Astrocyte of the cerebellum (primary cell): ENCODE measurements at places on chromosomes 12 and 14.

DNA sequence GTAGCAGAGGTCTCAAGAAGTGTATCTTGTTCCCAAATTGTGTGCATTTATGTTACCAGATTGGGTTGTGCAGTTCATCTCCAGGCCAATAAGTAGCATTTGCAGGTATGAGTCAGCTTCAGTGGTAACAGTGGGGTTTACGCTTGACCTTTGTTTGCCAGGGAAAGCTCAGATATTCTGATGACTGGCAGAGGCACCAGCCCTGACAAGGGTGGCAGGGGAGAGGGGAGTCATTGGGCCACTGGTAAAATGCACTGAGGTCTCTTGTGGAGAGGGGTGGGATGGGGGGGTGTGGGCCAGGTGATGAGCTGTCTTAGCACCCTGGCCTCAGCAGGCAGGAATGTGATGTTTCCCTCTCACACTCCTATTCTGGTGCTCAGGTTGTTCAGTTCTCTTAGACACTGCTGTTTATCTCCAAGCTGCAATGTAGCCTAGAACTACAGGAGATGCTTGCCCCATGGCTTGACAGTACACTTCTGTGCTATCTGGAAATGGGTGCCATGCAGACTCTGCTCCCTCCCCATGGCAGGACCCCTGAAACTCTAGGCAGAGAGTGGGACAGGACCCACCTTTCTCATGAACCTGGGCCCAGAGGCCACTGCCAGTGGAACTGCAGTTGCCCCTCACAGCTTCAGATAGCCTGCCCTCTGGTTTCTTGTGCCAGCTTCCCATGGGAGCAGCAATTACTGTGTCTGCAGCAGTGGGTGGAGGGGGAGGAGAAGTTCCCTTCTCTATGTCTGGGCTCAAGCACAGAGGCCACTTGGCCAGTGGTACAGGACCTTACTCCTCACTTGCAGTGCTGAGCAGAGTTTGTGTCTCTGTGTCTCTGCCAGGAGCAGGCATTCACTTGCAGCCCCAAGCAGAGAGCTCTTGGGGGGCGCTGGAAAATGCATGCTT is 31.9 kb downstream of the USP15 start:
- DNase-seq: no peak

- no peak for DNase-seq
These were observed 184.7 kb downstream of the TMX1 start for GRCh38 chr14:51424561-51425251.

DNA sequence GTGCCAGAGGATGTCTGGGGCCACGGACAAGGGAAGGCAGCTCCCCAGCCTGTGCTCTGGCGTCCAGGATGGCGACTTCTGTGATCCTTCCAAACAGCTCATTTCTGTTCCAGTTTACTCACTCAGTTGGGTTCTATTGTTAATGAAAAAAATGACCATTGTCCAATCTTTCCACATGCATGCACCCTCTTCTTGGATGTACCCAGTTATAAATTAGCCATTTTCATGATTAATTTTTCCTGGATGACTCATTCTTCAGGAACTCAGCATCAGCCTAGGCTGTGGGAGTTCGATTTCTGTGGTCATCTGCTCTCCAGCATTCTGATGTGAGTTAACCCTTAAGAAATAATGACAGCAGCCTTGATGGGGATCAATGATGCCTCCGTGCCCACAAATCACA is 926.8 kb downstream of the BCL11B start:
- DNase-seq: peak; percentile 69

- peak; percentile 73 for DNase-seq
These were observed 74.8 kb upstream of the CHST11 start for GRCh38 chr12:104381731-104382480.

DNA sequence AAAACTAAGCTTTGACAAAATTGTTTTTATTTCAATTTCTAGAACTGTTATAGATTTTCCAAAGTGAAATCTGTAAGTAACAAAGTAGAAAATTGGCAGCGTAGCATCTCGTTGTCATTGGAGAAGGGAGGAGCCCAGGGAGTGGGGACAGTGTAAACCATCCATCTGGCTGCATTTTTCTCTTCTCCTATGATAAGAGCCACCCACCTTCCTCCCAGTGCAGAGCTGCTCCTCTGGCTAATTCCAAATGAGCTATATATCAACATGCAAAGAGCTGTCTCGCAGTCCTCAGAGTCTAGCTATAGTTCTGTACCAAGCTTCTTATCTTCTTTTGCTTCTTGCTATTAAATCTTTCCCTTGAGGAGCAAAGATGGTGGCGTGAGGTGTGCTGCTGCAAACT is 56.6 kb downstream of the SCN8A start:
- no peak for DNase-seq

GRCh38 chr12:5272018-5272785 is 159.7 kb upstream of the NTF3 start:
- peak; percentile 79 for DNase-seq

- DNase-seq: no peak
These were observed 510 bp downstream of the EIF2S1 start for GRCh38 chr14:67360470-67361206.

GRCh38 chr12:46354111-46354801 is 18.3 kb downstream of the SLC38A2 start:
- no peak for DNase-seq

- no peak for DNase-seq
These were observed 5.0 kb downstream of the DENND5B start for GRCh38 chr12:31585895-31586294.

DNA sequence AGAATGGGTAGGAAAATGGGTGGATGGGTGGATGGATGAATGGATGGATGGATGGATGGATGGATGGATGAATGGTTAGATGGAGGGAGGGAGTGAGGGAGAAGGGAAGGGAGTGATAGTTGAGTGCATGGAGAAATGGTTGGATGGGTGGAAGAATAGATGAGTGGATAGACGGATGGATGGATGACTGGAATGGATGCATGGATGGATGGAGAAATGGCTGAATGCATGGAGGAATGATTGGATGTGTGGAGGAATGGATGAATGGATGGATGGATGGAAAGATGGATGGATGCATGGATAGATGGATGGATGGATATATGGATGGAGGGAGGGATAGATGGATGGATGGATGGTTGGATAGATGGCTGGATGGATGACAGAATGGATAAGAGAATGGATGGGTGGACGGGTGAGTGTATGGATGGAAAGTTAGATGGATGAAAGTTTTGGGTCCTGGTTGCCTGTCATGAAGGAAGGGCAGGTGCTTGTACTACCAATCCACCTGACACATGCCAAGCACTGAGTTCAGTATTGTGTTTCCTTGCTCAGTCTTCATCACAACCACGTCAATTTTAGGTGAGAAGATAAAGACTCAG is 286.5 kb upstream of the RTL1 start:
- no peak for DNase-seq

DNA sequence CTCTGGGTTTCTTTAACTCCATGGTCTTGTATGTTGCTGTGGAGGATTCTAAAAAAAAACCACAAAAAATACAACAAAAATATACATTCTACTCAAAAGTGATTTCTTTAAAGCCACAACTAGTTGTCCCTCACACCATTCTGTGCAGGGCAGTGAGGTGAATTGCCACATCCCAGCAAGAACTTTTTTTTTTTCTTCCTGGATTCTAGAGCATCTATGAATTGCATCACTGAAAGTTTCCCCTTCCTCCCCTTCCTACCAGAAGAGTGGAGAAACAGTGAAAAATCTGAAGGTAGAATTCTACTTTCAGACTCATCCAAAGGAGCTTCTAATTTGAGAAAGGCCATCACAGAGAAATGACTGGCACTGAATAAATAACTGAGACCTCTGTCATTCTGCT is 395.3 kb downstream of the AEBP2 start:
- DNase-seq: no peak

DNA sequence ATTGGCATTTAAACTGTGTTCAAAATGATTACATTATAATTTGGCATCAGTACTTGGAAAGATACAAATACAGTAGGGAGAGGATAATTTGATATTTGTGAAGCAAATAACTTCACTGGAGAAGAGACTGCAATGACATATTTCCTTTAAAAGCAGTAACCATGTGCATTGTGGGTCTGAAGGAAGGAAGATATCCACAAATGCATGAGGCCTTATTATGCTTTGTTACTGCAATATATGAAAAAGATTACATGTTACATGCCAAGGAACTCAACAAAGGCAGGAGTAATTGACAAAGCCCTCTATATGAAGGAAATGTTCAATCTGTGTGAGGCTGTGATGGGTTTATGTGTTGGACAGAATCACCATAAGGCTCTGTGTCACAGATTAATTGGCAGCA is 391.5 kb downstream of the APAF1 start:
- DNase-seq: no peak

- no peak for DNase-seq
These were observed 122.9 kb downstream of the MYRFL start for GRCh38 chr12:69947897-69948296.

DNA sequence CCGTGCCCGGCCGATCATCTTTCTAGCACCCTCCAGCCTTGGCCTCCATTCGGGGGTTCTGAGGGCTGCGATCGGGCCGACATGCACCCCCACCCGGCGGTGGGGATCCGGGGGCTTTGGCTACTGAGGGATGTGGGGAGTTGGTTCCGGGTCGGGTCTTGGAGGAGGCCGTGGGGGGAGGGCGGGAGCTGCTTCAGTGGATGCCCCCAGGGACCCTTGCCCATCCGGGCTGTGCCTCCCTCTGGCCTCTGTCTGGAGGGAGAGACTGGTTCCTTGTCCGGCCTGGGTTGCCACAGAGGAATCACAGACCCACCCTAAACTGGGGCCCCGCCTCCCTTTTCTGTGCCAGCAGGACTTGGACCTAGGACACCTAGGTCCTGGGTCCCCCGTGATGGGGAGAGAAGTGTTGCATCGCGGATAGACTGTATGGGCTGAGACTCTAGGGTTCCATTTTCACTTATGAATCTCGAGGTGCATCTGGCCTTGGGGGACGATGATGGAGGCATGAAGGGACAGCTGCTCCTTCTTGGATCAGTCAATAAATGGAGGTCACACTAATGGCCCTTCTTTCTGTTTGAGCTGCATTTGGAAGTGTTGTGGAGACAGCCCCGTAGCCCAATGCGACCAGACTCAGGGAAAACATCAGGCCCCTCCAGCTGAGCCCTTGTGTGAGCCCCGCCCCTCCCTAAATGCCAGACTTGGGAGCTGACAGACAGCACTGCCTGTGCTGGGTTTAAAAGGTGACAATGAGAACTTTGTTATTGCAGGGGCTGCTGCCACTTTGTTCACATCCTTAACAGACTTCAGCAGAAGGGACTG is 577 bp downstream of the DTX3 start:
- no peak for DNase-seq

- no peak for DNase-seq
These were observed 20.4 kb downstream of the ACVR1B start for GRCh38 chr12:51971679-51972421.

GRCh38 chr12:40110586-40110985 is 4.7 kb upstream of the SLC2A13 start:
- DNase-seq: no peak

DNA sequence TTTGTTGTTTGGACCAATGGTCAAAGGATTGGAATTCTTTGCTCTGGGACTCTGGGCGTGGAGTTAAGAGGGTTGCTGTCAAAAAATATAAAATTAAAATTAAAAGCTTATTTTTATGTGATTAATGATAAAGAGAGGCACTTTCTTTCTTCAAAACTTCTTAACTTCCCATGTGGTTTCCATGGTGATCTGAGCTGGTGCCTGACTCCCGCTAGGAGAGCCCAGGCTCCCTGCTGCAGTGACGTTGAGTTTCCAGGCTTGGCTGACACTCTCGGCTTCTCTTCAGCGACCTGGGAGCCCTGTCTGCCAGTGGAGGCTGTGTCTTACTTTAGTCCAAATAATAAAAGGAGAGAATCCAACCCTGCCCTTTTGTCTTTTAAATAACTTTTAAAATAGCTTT is 84.4 kb downstream of the GALC start:
- no peak for DNase-seq

GRCh38 chr14:35851823-35852222 is 25.7 kb downstream of the BRMS1L start:
- no peak for DNase-seq

DNA sequence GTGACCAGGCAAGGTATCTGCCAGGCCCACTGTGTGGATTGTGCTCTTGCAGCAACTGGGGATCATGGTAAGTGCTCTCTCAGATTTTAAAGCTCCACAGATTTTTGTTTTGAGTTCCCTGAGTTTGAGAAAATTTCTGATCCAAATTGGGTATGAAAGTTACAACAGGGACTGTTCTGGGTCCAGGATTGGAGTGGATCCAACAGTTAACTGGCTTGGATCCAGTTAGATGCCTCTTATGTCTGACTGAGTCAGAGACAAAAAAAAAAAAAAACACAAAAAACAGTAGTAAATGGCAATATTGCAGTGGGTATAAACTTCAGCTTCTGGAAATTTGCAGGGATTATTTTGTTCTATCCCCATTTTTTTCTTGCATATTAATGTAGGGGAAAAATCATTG is 598.8 kb downstream of the C12orf50 start:
- DNase-seq: no peak

GRCh38 chr14:89673512-89674225 is 256.6 kb upstream of the FOXN3 start:
- DNase-seq: no peak

- DNase-seq: no peak
These were observed 449.8 kb downstream of the RAD51B start for GRCh38 chr14:68269136-68269927.

DNA sequence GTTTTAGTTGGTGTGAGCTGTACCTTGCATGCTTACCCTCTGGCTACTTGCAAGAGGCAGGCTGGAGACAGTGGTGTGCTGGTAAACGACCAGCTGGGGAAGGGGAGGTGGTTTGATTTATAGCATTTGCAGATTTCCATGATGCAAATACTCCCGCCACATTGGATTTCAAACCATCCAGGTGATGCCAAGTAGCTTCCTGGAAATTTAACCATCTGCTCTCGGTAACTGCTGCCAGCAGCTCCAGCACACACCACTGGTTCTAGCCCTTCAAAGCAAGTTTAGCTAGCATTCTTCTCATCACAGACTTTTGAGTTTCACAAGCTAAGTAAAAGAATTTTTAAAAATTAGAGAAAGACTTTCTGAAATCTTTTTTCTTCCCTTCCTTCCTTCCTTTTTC is 104.5 kb upstream of the AMIGO2 start:
- no peak for DNase-seq

- DNase-seq: no peak
These were observed 618 bp downstream of the GNPNAT1 start for GRCh38 chr14:52790756-52791222.

GRCh38 chr12:93378998-93379325 is 1.2 kb downstream of the NUDT4 start:
- DNase-seq: no peak

DNA sequence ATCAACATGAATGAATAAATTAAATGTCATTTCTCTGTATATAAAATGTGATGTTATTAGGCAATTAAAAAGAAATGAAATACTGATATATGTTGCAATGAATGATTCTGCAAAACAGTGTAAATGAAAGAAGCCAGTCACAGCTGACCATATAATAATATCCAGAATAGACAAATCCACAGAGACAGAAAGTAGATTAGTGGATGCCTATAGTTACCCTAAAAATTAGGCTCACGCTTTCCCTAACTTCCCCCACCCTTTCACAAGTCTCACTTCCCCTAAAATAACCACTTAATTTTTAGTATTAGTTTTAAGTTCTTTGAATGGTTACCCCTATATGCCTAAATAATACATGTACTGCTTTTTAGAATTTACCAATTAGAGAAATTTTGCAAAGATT is 348.9 kb upstream of the FAR2 start:
- DNase-seq: no peak

- DNase-seq: no peak
These were observed 183.4 kb downstream of the KIF26A start for GRCh38 chr14:104321802-104322130.
